ENCODE measurements at places on chromosomes 16 and 17.

GRCh38 chr17:8954339-8954738 lies 11.2 kb downstream of the PIK3R5 start:
- no peak for DNase-seq

- no peak for DNase-seq
Observed at GRCh38 chr16:51402785-51403184, 251.7 kb upstream of the SALL1 start.

DNA sequence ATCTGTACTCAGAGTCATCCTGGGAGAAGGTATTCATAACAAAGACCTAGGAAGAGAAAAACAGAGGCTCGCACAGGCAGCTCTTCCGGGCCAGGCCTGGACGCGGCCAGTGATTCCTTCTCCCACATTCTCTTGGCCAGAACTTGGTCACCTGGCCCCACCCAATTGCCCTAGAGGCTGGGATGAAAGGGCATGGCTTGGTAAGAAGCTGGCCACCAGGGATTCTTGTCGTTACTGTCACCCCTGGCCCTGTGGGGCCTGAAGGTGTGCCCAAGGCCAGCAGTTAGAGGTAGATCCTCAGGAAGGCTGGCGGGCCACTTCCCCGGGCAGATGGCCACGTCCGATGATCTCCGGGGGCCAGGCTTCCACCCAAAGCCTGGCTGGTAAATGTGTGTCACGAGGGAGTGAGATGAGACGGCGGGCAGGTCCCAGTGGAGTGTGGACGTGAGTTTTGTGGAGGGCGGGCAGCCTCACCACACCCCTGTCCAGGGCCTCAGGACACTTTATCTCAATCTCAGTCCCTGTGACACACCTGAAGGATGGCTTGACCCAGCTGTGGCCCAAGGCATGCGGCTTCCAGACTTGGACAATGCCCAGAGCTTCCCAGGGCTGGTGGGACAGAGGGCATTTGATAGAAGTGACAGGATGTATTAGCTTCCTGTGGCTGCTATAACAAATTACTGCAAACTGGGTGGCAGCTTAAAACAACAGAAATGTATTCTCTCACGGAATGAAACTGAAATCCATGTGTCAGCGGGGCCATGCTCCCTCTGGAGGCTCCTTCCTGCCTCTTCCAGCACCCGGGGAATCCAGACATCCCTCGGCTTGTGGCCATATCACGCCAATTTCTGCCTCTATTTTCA lies 66.3 kb upstream of the GSE1 start:
- no peak for DNase-seq

GRCh38 chr16:13793841-13794409 lies 126.0 kb upstream of the ERCC4 start:
- DNase-seq = no peak

DNA sequence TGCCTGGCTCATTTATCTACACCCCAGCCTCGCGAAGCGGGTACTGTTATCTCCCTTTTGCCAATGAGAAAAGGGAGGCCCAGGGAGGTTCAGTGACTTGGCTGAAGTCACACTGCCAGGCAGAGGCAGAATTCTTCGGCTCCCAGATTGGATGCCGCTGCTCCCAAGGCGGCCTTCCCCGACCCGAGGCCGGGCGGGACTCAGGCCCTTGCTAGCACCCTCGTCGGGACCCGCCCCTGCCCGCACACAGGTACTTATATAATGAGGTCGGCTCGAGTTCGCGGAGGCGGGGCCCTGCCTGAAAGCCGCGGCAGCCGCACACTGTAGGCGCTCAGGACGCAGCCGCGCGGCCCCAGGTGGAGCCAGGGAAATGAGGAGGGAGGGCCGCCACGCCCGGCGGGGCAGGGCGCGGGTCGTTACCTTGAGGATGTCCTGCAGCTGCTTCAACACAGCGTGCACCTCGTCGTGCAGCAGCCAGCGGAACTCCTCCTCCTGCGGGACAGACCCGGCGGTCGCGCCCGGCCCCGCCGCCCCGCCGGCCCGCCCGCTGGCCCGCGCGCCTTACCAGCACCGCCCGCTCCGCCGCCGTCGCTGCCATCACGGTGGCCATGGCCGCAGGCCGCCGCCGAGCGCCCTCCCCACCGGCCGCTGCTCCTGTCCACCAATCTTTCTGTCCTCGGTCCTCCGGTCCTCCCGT lies at the start of gene ROGDI:
Gene ROGDI, minus strand, starts transcription at position 672 of the 697 bp plus-strand sequence. Its CDS starts 62 bp downstream, at position 610.
- peak; percentile 85 for DNase-seq

DNA sequence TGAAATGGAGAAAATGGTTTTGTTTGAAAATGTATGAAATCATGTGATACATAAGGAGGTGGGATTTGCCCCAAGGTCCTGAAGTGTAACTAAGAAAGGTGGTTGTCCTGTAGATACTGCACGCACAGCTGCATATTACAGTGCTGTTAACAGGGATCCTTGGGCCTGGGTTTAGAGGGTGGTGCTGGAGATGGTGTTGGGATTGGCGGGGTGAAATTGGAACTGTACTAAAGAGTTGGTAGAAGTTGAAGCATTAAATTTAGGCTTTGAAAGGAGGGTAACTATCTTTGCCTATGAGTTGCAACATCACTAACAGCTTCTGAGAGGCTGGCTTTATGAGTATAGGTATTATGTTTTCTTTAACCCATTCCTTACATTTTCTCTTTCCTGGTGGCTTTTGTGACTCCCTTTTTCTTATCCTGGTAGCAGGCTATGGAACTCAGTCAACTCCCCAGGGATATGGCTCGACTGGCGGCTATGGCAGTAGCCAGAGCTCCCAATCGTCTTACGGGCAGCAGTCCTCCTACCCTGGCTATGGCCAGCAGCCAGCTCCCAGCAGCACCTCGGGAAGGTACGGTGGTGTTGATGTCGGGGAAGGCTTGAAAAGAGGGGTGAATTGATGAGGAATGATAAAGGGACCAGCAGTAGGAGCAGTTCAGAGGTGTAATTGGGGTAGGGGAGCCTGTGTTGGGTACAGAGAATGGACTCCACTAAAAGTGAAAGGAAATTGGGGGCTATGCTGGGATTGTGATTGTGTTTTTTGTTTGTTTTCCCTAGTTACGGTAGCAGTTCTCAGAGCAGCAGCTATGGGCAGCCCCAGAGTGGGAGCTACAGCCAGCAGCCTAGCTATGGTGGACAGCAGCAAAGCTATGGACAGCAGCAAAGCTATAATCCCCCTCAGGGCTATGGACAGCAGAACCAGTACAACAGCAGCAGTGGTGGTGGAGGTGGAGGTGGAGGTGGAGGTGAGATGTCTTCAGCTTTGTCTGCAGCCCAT lies 3.8 kb downstream of the FUS start:
- DNase-seq = no peak

DNA sequence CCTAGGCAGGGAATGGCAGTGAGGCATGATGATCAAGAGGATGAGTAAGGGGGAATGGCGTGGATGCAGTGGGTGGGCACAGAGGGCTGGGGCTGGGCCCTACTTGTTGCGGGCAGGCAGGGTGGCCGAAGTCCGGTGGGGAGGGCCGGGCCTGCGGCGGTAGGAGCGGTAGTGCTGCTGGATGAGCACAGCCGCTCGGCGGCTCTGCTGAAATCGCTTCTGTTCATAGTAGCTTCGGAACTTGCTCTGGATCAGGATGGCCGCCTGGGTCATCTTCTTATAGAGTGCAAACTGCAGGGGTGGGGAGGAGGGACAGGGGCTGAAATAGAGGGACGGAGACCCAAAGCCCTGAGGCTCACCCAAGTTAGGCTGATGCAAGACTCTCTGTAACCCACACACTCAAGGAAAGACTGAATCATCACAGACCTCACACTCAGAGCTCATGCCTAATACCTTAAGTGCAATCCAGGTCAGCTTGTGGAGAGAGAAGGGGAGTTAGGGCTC lies 1.5 kb upstream of the SPAG7 start:
- DNase-seq = peak; percentile 32

- DNase-seq = peak; percentile 43
Observed at GRCh38 chr17:43871946-43872690, 25.1 kb downstream of the CD300LG start.

GRCh38 chr17:67461228-67461780 lies 84.2 kb downstream of the PITPNC1 start:
- DNase-seq = no peak

- no peak for DNase-seq
Observed at GRCh38 chr16:85185303-85186100, 73.2 kb upstream of the CIBAR2 start.

DNA sequence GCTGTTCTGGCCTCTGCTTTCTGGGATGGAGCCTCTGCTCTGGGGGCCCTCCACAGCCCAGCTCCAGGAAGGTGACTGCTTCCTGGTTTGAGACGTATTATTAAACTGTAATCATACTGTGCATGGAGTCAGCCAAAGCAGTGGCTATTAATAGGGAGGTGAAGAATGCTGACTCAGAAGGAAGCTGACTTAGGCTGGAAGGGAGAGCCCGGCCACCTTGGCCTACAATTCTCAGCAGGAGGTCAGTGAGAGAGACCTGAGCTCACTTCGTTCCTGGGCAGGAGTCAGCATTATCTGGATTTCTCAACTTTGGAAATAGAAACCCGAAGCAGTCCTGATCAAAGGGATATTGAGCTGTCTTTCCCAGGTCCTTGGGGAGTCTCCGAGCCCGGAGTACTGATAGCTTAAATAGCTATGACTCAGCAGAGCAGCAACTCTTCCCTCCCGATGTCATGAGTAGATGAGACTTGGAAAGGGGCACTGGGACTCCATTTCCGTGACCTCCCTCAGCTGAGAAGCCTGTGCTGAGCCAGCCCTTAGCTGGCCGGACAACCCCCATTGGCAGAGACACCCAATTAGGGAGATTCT lies 91.8 kb downstream of the YPEL2 start:
- DNase-seq = peak; percentile 14

DNA sequence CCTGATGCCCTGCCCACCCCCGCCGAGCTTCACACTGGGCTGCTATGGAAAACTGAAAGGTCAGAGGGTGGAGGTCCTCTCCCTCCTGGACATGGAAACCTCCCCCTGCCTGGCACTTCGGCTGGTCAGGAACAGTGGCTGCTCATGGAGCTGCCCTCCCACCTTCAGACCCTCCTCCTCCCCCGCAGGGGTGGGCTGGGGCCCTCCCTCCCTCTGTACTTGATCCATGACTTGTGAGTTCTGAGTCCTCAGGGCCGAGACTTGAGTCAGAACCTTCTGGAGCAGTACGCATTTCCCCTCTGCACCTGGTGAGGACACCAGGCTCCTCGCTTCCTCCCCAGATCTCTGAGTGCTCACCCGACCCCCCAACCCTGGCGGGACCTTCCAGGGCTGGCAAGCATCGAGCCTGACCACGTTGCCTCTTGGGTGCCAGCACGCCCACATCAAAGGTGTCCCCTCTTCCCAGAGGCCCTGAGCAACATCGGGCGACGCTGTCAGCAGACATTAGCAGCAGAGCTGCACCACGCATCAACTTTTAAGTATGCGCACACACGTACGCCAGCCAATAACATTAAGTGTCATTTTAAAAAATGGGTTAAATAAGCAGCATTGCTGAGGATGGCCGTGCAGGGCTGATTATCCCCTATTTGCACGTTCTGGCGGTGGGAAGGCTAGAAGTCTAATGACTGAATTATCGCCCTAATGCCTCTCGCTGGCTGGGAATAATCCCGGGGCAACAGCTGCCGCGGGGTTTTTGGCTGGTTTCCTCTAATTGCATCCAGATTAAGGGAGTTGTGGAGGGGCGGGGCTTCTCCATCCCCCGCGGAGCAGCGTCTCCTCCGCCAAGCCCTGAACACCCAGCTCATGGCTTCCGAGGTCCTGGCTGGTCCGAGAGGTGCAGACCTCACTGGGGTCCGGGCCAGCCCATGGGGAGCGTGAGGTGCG lies 98.0 kb downstream of the TBC1D16 start:
- no peak for DNase-seq

- no peak for DNase-seq
Observed at GRCh38 chr16:9402293-9402860, 310.9 kb downstream of the HAPSTR1 start.

DNA sequence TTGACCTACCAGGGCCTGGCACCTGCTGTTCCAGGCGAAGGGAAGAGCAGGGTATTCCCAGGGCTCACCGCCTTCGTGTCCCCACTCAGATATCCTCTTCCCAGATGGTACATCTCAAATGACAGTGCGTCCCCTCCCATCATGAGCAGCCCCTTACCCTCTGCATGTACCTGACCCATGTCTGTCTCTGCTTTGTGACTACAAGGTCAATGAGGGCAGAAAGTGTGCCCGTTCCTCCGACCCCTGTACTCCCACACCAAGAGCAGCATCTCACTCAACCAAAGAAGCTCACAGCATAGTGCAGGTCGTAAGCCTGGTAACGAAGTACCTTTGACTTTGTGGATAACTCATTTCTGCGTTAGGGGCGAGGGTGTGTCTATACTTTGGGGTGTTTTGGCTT lies 142.6 kb downstream of the KATNIP start:
- DNase-seq = no peak

GRCh38 chr16:89002851-89003830 lies 26.1 kb upstream of the CBFA2T3 start:
- DNase-seq = peak; percentile 64

DNA sequence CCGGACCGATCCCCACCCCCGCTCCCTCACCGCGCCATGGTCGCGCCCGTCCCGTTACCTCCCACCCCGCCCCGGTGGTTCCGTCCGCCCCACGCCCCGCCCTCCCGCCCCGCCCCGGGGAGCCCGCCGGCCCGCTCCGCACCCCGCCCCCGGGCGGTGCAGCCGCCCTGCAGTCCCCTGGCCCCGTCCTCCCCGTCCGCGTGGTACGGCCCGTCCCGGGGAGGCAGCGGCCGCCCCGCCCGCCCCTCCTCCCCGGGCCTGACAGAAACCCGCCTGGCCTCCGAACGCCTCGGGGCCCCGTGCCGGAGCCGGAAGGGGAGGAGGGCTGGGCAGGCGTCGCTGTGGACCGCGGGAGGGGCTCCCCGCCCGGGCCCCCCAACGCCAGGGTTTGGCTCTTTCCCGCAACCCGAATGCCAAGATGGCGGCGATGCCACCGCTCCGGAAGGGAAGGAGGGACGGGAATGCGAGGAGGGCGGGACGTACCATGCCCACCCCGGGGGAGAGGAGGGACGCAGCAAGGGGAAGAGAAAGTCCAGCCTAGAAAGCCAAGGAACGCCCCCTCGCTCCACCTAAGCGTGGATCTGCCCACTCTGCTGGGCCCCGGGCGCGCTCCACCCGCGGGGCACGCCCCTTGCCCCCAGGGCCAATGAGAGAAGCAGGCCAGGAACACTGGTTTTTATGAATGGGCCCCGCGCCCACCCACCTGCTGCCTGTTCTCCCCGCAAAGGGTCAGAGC lies at the start of gene PIP4K2B:
Gene PIP4K2B, minus strand, starts transcription at position 56 of the 736 bp plus-strand sequence. CDS start 132 bp downstream, outside the sequence.
- peak; percentile 99 for DNase-seq

DNA sequence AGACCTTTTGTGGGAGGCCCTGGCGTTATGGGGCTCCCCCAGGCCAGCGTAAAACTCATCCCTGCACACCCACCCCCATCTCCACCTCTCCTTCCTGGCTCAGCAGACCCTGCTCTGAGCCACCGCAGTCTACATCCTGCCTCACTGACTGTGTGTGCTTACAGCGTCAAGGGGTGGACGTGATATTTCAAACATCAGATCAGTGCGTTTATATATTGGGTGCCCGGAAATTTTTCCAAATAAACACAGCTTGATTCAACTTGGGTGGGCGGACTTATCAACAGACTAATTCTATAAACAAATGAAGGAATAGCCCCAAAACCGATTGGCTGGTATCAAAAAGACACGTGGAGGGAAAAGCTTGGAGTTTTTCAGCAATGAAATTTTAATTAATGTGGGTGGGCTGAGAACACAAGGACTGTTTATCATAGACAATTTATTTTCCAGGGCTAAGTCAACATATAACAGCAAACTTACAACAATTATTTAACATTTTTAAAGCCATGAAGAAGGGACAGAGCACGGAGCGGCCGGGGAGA lies at the start of gene FOXL1:
Gene FOXL1, plus strand, starts transcription at position 489 of the 539 bp plus-strand sequence. CDS start 175 bp downstream, outside the sequence.
- no peak for DNase-seq

Data from NCI-H1417 (cell line).